Stimulated activated memory B cell treated with anti-CD40 and anti-IgM and Interleukin-4, amounts not matched to agents 10 μg/mL and 1 μg/mL and 100 μg/mL, for 72 hours (primary cell): ENCODE measurements at places on chromosomes 3 and 15.

- no peaks in the 10 kb centered on the region for H3K27me3 ChIP-seq
- no peak for ATAC-seq
- peaks cover 35% of the 10 kb centered on the region for H3K36me3 ChIP-seq
- H3K4me1 ChIP-seq, result peaks cover 11% of the 10 kb centered on the region
- no peak overlapping the region for H3K27ac ChIP-seq
Measured at GRCh38 chr15:90729261-90729660, 12.1 kb downstream of the BLM start.

- no peak overlapping the region for H3K4me3 ChIP-seq
- H3K4me1 ChIP-seq, result no peaks in the 10 kb centered on the region
- ATAC-seq, result no peak
- H3K27me3 ChIP-seq, result no peaks in the 10 kb centered on the region
- H3K36me3 ChIP-seq, result no peaks in the 10 kb centered on the region
Measured at GRCh38 chr3:79361748-79362378, 405.9 kb downstream of the ROBO1 start.

DNA sequence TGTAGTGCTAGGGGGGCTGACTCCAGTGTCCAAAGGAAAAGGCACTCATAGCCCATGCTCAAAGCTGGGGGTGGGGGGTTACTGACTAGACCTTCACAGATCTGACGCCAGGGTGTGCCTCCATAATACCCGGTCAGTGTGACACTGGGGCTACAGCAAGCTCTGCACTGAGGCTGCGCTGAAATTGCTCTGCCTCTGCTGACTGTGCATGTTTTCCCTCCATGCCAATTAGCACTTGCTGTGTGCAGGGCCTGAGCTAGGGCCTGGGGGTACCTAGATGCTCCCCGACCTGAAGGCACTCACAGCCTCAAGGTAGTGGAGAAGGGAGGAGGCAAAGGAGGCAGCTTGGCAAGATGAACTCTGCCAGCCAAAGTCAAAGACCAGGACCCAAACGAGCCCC lies 5.2 kb downstream of the CAMKV start:
- no peaks in the 10 kb centered on the region for H3K36me3 ChIP-seq
- H3K27me3 ChIP-seq, result peaks cover 72% of the 10 kb centered on the region
- H3K27ac ChIP-seq, result no peak overlapping the region

- H3K27ac ChIP-seq, result no peak overlapping the region
- no peaks in the 10 kb centered on the region for H3K36me3 ChIP-seq
- H3K4me3 ChIP-seq, result no peak overlapping the region
- H3K27me3 ChIP-seq, result no peaks in the 10 kb centered on the region
- no peaks in the 10 kb centered on the region for H3K4me1 ChIP-seq
Measured at GRCh38 chr3:87082796-87083440, 92.0 kb upstream of the VGLL3 start.

- H3K36me3 ChIP-seq, result peaks cover 63% of the 10 kb centered on the region
- no peaks in the 10 kb centered on the region for H3K27me3 ChIP-seq
- ATAC-seq, result no peak
- no peak overlapping the region for H3K4me3 ChIP-seq
Measured at GRCh38 chr3:197714251-197714650, 22.5 kb downstream of the RUBCN start.

DNA sequence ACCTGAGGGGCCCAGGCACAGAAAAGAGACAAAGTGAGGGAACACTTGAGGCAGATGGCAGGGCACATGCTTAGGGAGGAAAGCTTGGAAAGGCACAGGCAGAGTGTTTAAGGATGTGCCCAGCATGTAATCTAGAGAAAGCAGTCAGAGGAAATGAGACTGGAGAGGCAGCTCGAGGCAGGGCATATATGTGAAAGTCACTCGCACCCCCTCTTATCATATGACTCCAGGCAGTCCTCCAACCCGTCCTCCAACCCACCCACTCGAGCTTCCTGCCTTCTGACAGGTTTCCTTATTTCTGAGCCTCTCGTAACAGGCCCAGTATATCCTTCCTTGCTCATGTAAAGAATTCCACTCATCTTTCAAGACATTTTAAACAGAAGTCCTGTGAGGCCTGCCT lies 294.0 kb downstream of the SOX2 start:
- H3K4me3 ChIP-seq, result no peak overlapping the region
- no peaks in the 10 kb centered on the region for H3K4me1 ChIP-seq
- H3K27ac ChIP-seq, result no peak overlapping the region
- no peaks in the 10 kb centered on the region for H3K36me3 ChIP-seq

DNA sequence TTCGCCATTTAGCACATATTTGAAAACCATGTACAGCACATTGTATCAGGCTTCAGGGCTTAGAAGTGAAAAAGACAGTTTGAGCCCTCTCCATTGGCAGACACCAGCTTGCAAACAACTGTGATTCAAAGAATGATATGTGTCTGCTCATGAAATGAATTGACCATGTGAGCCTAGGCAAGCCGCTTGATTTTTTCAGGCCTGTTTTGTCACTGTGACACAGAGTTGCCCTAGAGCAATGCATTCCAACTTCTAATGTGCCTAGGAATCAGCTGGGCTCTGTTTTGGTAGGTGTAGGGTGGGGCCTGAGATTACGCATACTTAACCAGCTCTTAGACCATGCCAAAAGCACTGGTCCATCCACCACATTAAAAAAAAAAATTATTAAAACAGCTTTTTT lies 53.0 kb downstream of the ATP2C1 start:
- no peak overlapping the region for H3K4me3 ChIP-seq
- no peak overlapping the region for H3K27ac ChIP-seq
- peaks cover 75% of the 10 kb centered on the region for H3K36me3 ChIP-seq
- no peaks in the 10 kb centered on the region for H3K27me3 ChIP-seq
- ATAC-seq, result no peak

- H3K4me1 ChIP-seq, result no peaks in the 10 kb centered on the region
- H3K27me3 ChIP-seq, result peaks cover 6% of the 10 kb centered on the region
- ATAC-seq, result no peak
- no peak overlapping the region for H3K27ac ChIP-seq
Measured at GRCh38 chr3:161355508-161355907, 15.8 kb downstream of the SPTSSB start.

DNA sequence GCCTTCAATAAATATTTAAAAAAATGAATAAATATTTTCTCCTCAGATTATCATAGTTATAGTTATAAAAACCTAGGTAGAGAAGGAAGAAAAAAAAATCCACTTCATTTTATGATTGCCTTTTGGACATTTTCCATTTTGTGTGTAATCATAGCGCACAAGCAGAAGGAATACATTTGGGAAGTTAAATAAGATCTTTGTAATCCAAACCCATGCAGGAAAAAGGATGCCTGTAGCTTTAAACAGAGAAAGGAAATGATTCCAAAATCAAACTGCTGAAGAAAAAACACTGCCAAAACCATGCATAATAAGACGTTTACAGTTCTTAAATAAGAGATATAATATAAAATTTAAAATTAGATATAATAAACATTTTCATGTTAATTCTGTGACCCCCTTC lies 7.4 kb upstream of the CCDC54 start:
- H3K36me3 ChIP-seq, result no peaks in the 10 kb centered on the region
- no peak overlapping the region for H3K27ac ChIP-seq
- H3K4me3 ChIP-seq, result no peak overlapping the region
- H3K27me3 ChIP-seq, result no peaks in the 10 kb centered on the region

GRCh38 chr15:58583171-58583908 lies 151.5 kb downstream of the LIPC start:
- H3K27me3 ChIP-seq, result peaks cover 42% of the 10 kb centered on the region
- no peak for ATAC-seq
- H3K4me3 ChIP-seq, result no peak overlapping the region
- no peaks in the 10 kb centered on the region for H3K36me3 ChIP-seq
- peaks cover 5% of the 10 kb centered on the region for H3K4me1 ChIP-seq
- H3K27ac ChIP-seq, result no peak overlapping the region

DNA sequence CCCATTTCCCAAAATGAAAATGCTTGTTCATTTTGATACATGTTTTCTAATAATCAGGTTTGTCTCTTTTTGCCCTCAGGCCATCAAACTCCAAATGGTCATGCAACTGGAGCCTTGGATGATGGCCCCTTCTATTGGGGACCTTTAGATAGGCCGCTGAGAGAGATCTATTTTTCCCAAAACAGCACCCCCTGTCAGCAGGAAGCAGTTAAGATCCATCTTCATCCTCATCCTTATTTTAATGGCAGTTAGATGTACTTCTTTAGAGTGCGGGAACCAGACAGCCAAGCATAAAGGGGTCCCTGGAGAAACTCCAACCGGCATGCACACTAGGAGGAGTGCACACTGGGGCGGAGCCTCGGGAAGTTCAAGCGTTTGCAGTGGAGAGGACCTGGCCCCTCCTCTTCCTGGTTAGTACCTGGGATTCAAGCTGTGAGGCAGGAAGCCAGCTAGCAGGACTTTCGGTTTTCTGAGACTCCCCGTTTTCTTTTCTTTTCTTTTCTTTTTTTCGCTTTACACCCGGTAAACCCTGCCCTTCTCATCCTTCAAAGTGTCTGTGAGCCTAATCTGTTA lies 31.9 kb upstream of the STRIT1 start:
- no peaks in the 10 kb centered on the region for H3K4me1 ChIP-seq
- no peaks in the 10 kb centered on the region for H3K36me3 ChIP-seq
- ATAC-seq, result no peak

- H3K4me3 ChIP-seq, result no peak overlapping the region
- H3K4me1 ChIP-seq, result no peaks in the 10 kb centered on the region
- no peak for ATAC-seq
- peaks cover 3% of the 10 kb centered on the region for H3K27me3 ChIP-seq
Measured at GRCh38 chr3:187849016-187849654, 103.9 kb upstream of the BCL6 start.

DNA sequence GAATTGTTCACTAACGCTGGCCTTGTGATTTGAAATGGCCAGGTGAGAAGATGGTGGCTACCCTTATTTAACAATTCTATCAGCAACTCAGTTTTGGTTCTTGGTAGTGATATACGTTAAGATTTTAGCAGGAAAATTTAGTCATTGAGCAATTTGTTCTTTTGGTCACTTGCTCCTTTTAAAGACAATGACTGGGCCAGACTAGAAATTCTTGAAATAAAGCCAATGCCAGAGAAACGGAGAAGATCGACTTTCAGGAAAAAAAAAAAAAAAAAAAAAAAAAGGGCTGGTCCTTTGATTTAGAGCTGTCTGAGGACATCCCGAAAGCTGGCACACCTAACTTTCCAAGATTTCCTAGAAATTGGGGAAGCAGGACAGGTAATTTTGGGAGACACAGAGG lies 178.5 kb downstream of the FNDC3B start:
- no peak for ATAC-seq
- H3K4me1 ChIP-seq, result no peaks in the 10 kb centered on the region
- H3K27ac ChIP-seq, result no peak overlapping the region
- H3K36me3 ChIP-seq, result peaks cover 5% of the 10 kb centered on the region

DNA sequence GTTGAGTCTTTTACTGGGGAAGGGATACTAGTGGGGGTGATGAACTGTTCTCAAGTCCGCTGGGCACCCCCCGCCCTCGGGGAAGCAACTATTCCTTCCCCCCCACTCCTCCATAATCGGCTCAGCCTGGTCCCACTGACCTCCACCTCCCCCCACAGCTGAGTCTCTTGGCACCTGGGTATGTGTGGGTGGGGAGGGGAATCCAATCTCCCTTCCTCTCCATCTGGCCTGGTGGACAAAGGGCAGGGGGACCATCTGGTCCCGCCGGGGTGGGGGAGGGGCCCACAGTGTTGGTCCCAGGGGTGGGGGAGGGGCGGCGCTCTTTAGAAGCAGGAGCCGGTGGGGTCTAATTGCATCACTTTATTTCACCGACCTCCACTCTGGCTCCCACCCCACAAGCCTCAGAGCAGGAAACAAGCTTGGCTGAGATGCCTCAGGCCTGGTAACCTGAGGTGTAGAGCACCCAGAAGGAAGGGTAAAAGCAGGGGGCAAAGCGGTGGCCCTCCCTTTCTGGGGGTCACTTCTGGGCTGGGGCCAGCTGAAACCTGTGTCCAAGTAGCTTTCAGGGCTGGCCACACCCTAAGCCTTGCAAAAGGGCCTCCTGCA lies 1.0 kb upstream of the PCBP4 start:
- H3K4me3 ChIP-seq, result peak overlapping the region; percentile 95
- H3K36me3 ChIP-seq, result no peaks in the 10 kb centered on the region
- H3K27me3 ChIP-seq, result no peaks in the 10 kb centered on the region
- H3K27ac ChIP-seq, result peak overlapping the region; percentile 88

DNA sequence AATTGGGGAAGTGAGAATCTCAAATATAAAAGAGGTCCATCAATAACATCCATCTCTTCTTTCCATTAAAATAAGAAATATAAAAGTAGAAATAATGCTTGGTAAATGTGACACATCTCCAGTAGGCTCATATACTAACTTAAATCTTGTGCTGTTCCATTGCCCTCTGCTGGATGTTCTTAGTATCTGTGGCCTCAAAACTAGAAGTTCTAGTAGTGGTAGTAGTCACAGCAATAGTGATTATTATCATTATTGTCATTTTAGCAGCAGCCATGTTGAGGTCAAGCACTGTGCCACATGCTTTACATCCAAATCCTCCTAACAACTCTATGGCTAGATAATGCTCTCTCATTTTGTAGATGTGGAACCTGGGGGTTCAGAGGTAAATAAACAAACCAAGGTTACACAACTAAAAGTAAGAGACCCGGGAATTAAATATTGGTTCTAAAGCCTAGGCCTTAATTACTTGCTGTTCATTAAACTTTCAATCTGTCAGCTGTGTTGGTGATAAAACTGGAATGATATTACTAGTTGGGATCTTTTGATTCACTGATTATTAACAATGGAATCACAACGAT lies 20.2 kb upstream of the BTLA start:
- ATAC-seq, result peak; percentile 77
- H3K4me1 ChIP-seq, result peaks cover 22% of the 10 kb centered on the region
- H3K27me3 ChIP-seq, result no peaks in the 10 kb centered on the region
- H3K36me3 ChIP-seq, result peaks cover 13% of the 10 kb centered on the region
- H3K4me3 ChIP-seq, result no peak overlapping the region
- peak overlapping the region; percentile 68 for H3K27ac ChIP-seq

GRCh38 chr15:62953021-62953420 lies 89.5 kb upstream of the TPM1 start:
- ATAC-seq, result no peak
- H3K4me3 ChIP-seq, result no peak overlapping the region
- peaks cover 38% of the 10 kb centered on the region for H3K27me3 ChIP-seq
- H3K27ac ChIP-seq, result no peak overlapping the region

DNA sequence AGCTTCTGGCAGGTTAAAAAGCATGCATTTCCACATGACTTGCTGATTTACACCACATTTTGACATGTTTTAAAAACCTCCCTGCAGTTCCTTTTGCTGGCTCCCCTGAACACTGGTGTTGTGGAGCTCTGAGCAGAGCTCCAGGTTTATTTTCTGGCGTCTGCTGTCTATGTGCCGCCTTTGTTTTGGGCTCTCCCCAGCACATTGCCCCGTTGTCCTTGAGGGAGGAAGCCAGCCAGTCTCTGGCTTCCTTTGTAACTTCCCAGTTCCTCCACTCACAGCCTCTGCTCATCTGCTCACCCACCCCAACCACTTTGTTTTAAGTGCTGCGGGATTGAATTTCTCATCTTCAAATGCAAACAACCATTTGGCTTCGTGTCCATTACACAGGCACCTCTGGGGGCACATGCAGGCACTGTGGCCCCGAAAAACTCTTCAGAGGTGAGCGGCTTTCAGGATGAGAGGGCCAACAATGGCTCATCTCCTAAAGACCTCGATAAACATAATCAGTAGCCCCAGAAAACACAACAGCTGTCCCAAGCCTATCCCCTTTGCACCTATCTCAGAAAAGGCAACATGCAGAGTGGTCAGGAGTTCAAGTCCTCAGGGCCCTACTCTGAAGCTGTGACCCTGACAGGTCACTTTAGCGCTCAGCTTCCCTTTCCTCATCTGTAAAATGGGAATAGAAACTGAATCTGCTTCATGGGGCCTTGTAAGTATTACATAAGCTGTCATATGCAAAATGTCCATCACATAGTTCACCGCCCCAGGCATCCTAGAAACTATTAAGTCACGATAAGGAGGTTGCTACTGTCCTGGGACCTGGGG lies 1.3 kb upstream of the MEF2A start:
- H3K27ac ChIP-seq, result peak overlapping the region; percentile 89
- no peaks in the 10 kb centered on the region for H3K36me3 ChIP-seq
- H3K4me3 ChIP-seq, result peak overlapping the region; percentile 68
- H3K27me3 ChIP-seq, result no peaks in the 10 kb centered on the region
